AG09319 (cell line): ENCODE measurements at places on chromosomes 4 and X.

- DNase-seq: peak; percentile 43
Measured at GRCh38 chrX:136525738-136526606, 6.0 kb upstream of the VGLL1 start.

- peak; percentile 61 for DNase-seq
Measured at GRCh38 chr4:80407246-80407645, 71.7 kb downstream of the CFAP299 start.

GRCh38 chrX:27186671-27187070 is 276.5 kb downstream of the PPP4R3C start:
- no peak for DNase-seq

GRCh38 chr4:182923796-182924340 is 6.7 kb upstream of the DCTD start:
- DNase-seq: no peak

GRCh38 chrX:3521396-3521795 is 174.9 kb upstream of the MXRA5 start:
- no peak for DNase-seq

GRCh38 chrX:63889001-63889400 is 104.0 kb upstream of the ARHGEF9 start:
- DNase-seq: no peak

DNA sequence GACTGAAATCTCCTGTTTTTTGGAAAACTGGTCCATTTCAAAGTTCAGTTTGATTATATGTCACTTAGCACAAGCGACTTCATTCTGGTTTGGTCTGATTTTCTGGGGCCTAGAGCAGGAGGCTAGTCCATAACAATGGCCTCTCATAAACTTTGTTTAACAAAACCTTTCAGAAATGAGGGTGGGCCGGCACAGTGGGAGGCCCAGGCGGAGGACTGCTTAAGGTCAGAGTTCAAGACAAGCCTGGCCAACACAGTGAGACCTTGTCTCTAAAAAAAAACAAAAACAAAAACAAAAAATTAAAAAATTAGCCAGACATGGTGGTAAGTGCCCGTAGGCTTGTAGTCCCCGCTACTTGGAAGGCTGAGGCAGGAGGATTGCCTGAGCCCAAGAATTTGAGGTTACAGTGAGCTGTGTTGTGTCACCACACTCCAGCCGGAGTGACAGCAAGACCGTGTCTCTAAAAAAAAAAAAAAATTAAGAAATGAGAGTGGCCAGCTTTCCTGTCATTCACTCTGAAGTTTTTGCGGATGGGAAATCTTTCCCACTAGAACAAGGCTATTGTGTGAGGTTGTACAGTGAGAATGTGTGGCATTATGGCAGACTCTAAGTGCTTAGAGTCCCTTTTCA is 1.2 kb upstream of the PLAC8 start:
- DNase-seq: no peak

DNA sequence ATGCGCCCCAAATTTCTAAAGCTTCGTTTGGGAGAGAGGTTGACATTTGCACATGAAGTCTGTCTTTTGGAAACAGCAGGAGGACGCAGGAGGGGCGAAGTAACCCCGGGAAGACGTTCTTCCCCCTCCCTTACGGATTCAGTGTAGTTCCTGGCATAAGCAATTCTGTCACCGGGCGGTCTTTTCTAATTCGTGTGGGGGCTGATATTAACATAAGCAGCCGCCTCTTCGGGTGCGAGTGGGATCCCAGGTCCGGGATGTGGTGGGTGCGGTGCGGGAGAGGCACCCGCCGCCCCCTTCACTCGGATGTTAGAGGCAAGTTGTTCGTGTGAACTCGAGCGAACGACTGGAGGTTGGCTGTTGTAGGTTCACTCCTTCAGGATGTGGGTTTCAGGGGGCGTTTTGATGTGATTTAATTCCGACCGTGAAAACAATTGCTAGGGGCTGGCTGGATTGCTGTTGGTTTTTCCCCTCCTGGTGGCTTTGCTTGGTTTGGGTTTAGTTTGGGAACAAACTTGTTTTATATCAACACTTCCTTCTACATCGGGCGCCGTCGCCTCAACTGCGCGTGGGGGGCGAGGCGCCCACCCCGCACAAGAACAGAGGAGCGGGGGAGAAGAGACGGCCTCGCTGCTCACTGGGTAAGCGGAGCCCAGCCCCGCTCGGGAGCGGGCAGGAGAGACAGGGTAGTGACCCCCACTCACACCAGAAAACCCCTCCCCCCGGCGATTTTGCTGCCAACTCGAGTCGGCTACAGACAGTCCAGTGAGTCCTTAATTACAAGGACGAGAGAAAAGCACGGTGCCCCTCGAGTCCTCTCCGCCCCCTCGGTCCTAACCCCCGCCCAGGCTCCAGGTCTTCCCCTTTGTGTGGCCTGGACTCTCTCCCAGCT is 2.9 kb upstream of the LEF1 start:
- no peak for DNase-seq

DNA sequence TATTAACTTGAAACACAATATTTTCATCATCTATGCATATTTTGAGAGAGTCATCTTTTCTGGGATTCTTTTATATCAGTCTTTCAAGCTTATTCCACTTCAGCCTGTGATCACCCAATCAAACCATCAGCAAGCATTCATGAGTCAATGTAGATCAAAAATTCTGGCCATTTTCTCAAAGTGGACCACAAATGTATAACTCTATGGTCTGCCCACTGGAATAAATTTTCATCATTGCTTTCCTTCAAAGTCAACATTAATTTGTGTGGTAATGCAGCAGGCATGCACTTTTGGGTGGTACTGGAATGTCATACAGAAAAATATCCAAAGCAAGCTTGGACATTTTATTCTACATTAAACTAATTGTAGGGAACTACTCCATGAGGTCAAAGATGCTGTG is 1013.0 kb downstream of the STIM2 start:
- no peak for DNase-seq
